ENCODE measurements at places on chromosomes 2 and 18. TPM values are rescaled to one million over a fixed set of nuclear protein-coding genes. Genes with fewer than 3 reads are reported as not detected.

Gene MAL
- polyA plus RNA-seq, result 8.4 TPM

Gene NEDD4L
- polyA plus RNA-seq, result 64.3 TPM

Gene ABHD1
- not detected for polyA plus RNA-seq

Gene D2HGDH
- 8.6 TPM for polyA plus RNA-seq

GRCh38 chr18:76672627-76673026 is 149.7 kb upstream of the ZNF236 start:
- no peaks in the 10 kb centered on the region for H3K27me3 ChIP-seq
- H3K36me3 ChIP-seq, result no peaks in the 10 kb centered on the region
- no peak overlapping the region for H3K27ac ChIP-seq
- no peaks in the 10 kb centered on the region for H3K4me1 ChIP-seq

- no peaks in the 10 kb centered on the region for H3K27me3 ChIP-seq
- H3K27ac ChIP-seq, result peak overlapping the region; percentile 89
- peak; percentile 78 for DNase-seq
- H3K4me3 ChIP-seq, result peak overlapping the region; percentile 68
- H3K36me3 ChIP-seq, result peaks cover 37% of the 10 kb centered on the region
These were observed 528 bp downstream of the ATG9A start for GRCh38 chr2:219228911-219229304.

DNA sequence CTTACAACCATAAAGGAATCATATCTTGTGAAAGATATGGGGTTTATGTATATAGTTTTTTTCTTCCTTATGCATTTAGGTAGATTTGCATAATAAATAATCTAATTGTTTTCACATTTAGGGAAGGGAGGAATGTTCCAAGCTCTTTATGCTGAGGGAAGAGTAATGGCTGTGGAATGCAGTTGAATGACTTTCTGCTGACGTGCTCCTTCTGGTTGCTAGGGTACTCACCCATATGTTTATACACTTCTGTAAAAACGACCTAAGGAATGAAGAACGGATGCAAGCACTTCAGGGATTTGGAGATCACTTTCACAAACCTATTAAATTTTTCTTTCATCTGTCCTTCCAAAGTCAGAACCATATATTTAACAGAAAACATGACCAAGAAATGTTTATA is 29.2 kb upstream of the PPP4R1 start:
- no peaks in the 10 kb centered on the region for H3K27me3 ChIP-seq
- no peak for DNase-seq
- H3K27ac ChIP-seq, result peak overlapping the region; percentile 62
- H3K36me3 ChIP-seq, result no peaks in the 10 kb centered on the region
- no peaks in the 10 kb centered on the region for H3K4me1 ChIP-seq

- H3K4me1 ChIP-seq, result peaks cover 65% of the 10 kb centered on the region
- H3K4me3 ChIP-seq, result no peak overlapping the region
- H3K36me3 ChIP-seq, result no peaks in the 10 kb centered on the region
- H3K27ac ChIP-seq, result peak overlapping the region; percentile 44
- H3K27me3 ChIP-seq, result no peaks in the 10 kb centered on the region
These were observed 14.7 kb downstream of the CFLAR start for GRCh38 chr2:201130524-201131186.

GRCh38 chr2:200929334-200930249 is 33.9 kb downstream of the ORC2 start:
- no peaks in the 10 kb centered on the region for H3K27me3 ChIP-seq
- no peak overlapping the region for H3K4me3 ChIP-seq
- H3K4me1 ChIP-seq, result no peaks in the 10 kb centered on the region
- H3K36me3 ChIP-seq, result peaks cover 89% of the 10 kb centered on the region

DNA sequence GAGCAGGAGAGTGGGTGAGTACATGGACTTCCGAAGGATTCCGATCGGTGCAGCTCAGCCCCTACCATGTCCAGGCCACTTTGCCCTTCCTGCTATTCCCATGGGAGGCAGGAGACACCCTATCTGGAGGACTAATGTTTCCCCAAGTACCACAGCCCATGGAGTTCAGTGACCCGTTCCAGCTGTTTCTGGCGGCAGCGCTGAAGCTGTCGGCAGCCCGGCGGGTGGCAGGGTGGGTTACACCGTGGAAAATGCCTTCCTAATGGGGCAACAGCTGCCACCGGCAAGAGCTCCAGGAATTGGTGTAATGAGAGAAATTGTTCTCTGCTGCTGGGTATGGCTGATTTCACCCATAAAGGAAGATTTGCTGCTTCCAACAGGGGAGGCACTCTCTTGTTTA is 98.3 kb downstream of the MYCN start:
- H3K27me3 ChIP-seq, result peaks cover 9% of the 10 kb centered on the region
- no peaks in the 10 kb centered on the region for H3K4me1 ChIP-seq
- DNase-seq, result no peak

All from sigmoid colon (tissue), 7 donors.